Neural progenitor cell (in vitro differentiated cells): ENCODE measurements at places on chromosomes 12 and 14. TPM values are rescaled to one million over a fixed set of nuclear protein-coding genes. Genes with fewer than 3 reads are reported as not detected.

The RASAL1 gene
- 0.50 and 1.4 TPM in 2 replicates for total RNA-seq

The USP44 gene
- 67.1 and 79.4 TPM in 2 replicates for total RNA-seq

The PLEKHG3 gene
- total RNA-seq = 12.6 and 50.0 TPM in 2 replicates

The KRT6C gene
- total RNA-seq = not detected in 2 replicates

The KRT75 gene
- not detected in 2 replicates for total RNA-seq

The INSM2 gene
- not detected in 2 replicates for total RNA-seq

The DBX2 gene
- total RNA-seq = 0.06 TPM in 1 of 2 replicates, not detected in the other

The RIMBP2 gene
- 0.84 and 0.99 TPM in 2 replicates for total RNA-seq

The HECTD1 gene
- total RNA-seq = 142 and 153 TPM in 2 replicates

The SLC10A1 gene
- total RNA-seq = not detected in 2 replicates

The A2ML1 gene
- 0.15 and 0.43 TPM in 2 replicates for total RNA-seq

DNA sequence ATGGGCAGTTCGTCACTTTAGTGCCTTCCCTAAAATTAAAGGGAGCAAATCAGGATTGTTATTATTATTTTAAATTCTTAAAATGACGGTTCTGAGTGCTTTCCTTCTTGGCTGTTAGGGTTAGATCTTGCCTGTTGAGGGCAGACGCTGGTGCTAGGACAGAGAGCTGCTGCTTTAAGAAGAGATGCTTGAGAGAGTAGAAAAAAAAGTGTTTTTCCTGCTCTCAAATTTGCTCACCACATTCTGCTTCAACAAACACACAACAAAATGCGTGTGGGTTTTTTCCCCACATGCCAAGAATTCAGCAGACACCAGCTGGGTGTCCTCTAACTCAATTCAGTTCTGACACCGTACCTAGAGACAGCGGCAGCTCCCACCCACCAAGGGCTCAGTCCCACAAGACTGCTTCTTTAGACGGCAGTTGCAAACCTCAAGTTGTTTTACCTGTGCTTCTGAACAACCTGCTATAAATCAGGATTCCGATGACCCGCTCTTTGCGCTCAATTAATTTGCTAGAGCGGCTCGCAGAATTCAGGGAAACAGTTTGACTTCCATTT, 75.8 kb upstream of the RIN3 start:
- no peak overlapping the region for H3K4me3 ChIP-seq
- H3K4me1 ChIP-seq = no peaks in the 10 kb centered on the region
- H3K27me3 ChIP-seq = no peaks in the 10 kb centered on the region
- no peaks in the 10 kb centered on the region for H3K36me3 ChIP-seq
- no peak for DNase-seq

- H3K36me3 ChIP-seq = no peaks in the 10 kb centered on the region
- H3K27me3 ChIP-seq = peaks cover 42% of the 10 kb centered on the region
- peaks cover 21% of the 10 kb centered on the region for H3K4me1 ChIP-seq
- H3K27ac ChIP-seq = no peak overlapping the region
These were observed 68.5 kb upstream of the CAPRIN2 start for GRCh38 chr12:30823156-30823699.

DNA sequence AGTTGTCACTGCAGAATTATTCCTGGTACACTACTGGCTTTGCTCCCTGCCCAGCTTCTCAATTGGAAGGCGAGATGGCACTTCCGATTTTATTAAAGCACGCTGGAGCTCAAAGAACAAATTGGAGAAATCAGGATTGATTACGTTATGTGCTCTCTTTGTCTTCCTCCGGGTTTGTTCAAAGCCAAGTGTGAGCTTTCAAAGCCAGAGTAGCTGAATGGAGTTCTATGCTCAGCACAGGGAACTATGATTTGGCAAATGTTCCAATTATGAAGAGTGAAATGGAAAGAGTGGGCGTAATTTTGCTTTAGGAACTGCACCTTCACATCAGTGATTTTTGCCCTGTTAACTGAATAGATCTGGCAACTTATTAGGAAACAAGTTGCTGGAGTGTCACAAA, 72.4 kb downstream of the FLRT2 start:
- no peaks in the 10 kb centered on the region for H3K36me3 ChIP-seq
- H3K4me1 ChIP-seq = peaks cover 16% of the 10 kb centered on the region
- DNase-seq = no peak
- no peaks in the 10 kb centered on the region for H3K27me3 ChIP-seq
- H3K4me3 ChIP-seq = no peak overlapping the region

DNA sequence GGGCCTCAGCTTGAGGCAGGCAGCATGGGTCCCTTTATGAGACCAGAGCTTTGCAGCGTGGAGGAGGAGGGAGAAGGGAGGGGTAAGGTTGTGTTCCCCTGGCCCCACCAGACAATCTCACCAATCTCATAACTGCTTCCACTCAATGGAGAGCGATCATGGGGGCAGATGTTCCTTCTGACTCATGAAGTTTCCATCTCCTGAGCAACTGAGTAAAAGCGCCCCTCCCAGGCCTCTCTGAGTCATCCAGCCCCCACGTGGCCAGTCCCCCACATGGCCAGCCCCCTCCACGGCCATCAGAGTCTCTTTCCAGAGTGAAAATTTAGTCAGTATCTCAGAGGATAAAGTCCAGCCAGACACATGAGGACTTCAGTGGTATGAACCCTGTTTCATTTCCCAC, 39.2 kb upstream of the PLXNC1 start:
- no peaks in the 10 kb centered on the region for H3K27me3 ChIP-seq
- no peaks in the 10 kb centered on the region for H3K36me3 ChIP-seq
- H3K27ac ChIP-seq = no peak overlapping the region

DNA sequence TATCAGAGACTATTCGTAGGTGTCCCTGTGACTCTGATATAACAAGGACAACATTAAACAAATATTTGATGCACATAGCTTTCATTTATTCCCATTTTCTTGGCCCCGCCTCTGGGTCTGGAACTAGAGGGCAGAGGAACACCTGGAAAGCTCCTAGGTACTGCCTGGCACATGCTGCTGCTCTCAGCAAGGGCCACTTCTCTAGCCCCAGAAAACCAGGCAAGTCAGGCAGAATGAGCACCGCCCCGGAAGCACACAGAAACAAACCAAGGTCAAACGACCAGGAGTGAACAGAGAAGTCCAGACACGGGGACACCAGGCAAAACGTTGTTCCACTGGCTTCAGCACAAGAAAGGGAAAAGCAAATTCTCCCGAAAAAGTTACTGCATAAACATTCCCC, 76.1 kb downstream of the TTC7B start:
- H3K27me3 ChIP-seq = no peaks in the 10 kb centered on the region
- H3K4me3 ChIP-seq = no peak overlapping the region
- no peaks in the 10 kb centered on the region for H3K36me3 ChIP-seq
- H3K4me1 ChIP-seq = no peaks in the 10 kb centered on the region
- H3K27ac ChIP-seq = no peak overlapping the region

DNA sequence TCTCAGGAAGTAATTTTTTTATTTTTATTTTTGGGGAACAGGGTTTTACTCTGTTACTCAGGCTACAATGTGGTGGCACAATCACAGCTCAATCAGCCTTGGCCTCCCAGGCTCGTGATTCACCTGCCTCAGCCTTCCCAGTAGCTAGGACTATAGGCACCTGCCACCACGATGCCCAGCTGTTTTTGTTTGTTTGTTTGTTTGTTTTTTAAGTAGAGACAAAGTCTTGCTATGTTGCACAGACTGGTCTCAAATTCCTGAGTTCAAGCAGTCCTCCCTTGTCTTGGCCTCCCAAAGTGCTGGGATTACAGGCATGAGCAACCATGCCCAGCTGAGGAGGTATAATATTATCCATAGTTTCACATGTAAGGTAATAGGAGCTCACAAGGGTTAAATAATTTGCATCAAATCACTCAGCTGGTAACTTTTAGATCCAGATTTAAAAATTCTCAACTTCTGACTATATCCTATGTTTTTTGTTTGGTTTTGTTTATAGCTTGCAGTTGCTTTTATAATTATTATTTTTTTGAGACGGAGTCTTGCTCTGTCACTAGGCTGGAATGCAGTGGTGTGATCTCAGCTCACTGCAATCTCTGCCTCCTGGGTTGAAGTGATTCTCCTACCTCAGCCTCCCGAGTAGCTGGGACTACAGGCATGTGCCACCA, 629.3 kb downstream of the DIO2 start:
- no peaks in the 10 kb centered on the region for H3K27me3 ChIP-seq
- no peak overlapping the region for H3K4me3 ChIP-seq
- no peak for DNase-seq
- H3K36me3 ChIP-seq = no peaks in the 10 kb centered on the region

GRCh38 chr14:50311337-50311971, 575 bp downstream of the L2HGDH start:
- H3K4me3 ChIP-seq = peak overlapping the region; percentile 60

DNA sequence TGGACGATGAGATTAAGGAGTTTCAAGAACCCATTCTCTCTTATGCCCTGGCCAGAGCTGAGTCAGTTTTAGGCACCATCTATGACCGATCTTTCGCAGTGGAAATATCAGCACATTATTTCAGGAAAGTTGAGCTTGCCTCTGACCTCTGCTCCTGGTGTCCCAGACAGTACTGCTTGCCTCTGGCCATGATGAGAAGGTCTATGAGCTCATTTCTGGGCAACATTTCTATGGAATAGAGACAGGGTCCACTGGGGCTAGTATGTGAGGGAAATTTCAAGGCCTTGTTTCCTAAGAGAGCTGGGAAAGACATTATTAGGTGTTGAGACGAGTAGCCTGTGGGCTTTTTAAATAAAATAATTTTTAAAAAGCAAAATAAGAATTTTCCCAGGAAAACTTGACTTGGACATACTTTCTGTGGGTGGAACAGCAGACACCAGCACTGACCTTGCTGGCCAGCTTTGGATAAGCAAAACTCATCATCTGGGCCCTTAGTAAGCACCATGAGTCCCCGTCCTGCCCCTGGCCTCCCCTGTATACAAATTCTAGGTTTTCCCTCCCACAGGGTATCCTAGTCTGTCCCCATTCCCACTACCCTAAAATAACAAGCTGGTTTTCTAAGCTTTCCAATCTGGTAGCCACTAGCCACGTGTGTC, 43.4 kb downstream of the DIO2 start:
- no peak for DNase-seq
- H3K4me1 ChIP-seq = no peaks in the 10 kb centered on the region
- H3K27me3 ChIP-seq = no peaks in the 10 kb centered on the region

GRCh38 chr12:120257041-120257821, 8.3 kb downstream of the PXN start:
- no peak for DNase-seq
- H3K27me3 ChIP-seq = no peaks in the 10 kb centered on the region
- no peaks in the 10 kb centered on the region for H3K4me1 ChIP-seq
- H3K4me3 ChIP-seq = no peak overlapping the region
- H3K27ac ChIP-seq = no peak overlapping the region

GRCh38 chr14:77183896-77184295, 2.3 kb downstream of the TMEM63C start:
- peaks cover 11% of the 10 kb centered on the region for H3K27me3 ChIP-seq
- no peak overlapping the region for H3K27ac ChIP-seq
- H3K36me3 ChIP-seq = no peaks in the 10 kb centered on the region
- H3K4me3 ChIP-seq = no peak overlapping the region
- no peak for DNase-seq

GRCh38 chr12:25584596-25584995, 31.5 kb upstream of the LMNTD1 start:
- H3K27ac ChIP-seq = no peak overlapping the region
- H3K4me1 ChIP-seq = no peaks in the 10 kb centered on the region
- DNase-seq = no peak
- H3K4me3 ChIP-seq = no peak overlapping the region
- no peaks in the 10 kb centered on the region for H3K27me3 ChIP-seq

GRCh38 chr14:32430326-32430725, 101.2 kb downstream of the AKAP6 start:
- H3K4me1 ChIP-seq = peaks cover 33% of the 10 kb centered on the region
- no peaks in the 10 kb centered on the region for H3K36me3 ChIP-seq
- H3K27ac ChIP-seq = no peak overlapping the region
- DNase-seq = no peak
- H3K4me3 ChIP-seq = no peak overlapping the region
- no peaks in the 10 kb centered on the region for H3K27me3 ChIP-seq

GRCh38 chr14:106850913-106851825, 1324.8 kb downstream of the TMEM121 start:
- H3K4me3 ChIP-seq = no peak overlapping the region
- DNase-seq = no peak
- H3K27ac ChIP-seq = no peak overlapping the region
- H3K4me1 ChIP-seq = no peaks in the 10 kb centered on the region

DNA sequence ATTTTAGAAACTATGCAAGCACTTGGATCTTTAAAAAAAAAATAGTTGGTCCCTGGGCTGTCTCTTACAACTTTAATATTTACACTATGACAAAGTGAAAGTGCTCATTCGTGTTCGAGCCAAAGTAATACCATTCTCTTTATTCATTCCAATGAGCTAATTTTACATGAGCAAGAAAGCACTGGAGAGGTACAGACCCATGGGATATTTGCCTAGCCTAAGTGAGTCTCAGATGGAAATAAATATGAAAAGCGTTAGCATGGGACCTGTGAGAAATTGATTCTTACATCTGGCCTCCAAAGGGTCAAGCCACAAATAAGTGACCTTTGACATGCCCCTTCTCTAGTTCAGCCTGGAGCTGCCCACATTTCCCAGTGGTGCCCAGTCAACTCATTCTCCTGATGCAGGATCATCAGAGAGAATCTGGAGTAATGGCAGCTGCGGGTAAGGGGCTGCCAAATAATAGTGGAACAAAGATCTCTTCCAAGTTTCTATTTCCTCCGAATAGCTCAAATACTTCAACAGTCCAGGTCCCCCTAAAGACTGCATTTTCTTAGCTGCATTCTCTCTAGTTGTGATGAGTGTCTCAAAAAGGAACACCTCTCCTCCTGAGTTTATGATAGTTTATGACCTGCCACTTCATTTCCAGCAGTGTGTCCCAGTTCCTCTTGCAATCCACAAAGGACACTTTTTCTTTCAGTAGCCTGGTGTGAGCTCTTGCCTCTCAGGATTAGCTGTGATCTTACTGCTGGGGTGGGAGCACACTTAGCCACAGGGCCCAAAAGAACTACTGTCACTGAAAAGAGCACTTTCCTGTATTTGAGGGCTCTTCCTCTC, 208.2 kb downstream of the DAD1 start:
- peaks cover 5% of the 10 kb centered on the region for H3K4me1 ChIP-seq
- no peak overlapping the region for H3K27ac ChIP-seq
- H3K27me3 ChIP-seq = no peaks in the 10 kb centered on the region
- no peak overlapping the region for H3K4me3 ChIP-seq
- DNase-seq = no peak
- H3K36me3 ChIP-seq = no peaks in the 10 kb centered on the region

GRCh38 chr14:96345669-96346068, 17.5 kb downstream of the ATG2B start:
- no peaks in the 10 kb centered on the region for H3K27me3 ChIP-seq
- DNase-seq = no peak
- no peak overlapping the region for H3K4me3 ChIP-seq
- no peak overlapping the region for H3K27ac ChIP-seq
- no peaks in the 10 kb centered on the region for H3K4me1 ChIP-seq

DNA sequence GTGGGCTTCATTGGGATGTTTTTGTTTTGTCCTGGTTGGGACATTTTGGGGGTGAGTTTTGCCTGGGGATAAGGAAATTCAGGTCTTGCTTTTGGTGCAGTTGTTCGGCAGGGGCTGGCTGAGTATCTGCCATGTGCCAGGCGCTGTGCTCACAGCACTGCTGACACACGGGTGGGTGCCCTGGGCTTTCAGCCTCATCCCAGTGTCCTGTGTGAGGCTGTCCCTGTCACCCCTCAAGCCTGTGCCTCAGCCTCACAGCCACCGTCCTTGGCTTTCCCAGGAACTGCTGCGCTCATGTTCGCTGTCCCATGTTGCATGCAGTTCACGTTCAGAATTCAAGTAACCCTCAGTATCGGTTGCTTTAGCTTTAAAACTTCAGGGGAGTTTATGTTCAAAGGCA, 24.9 kb downstream of the XRCC3 start:
- no peak overlapping the region for H3K4me3 ChIP-seq
- no peaks in the 10 kb centered on the region for H3K36me3 ChIP-seq
- DNase-seq = no peak
- no peaks in the 10 kb centered on the region for H3K27me3 ChIP-seq
- H3K4me1 ChIP-seq = peaks cover under 1% of the 10 kb centered on the region
- H3K27ac ChIP-seq = no peak overlapping the region
